ENCODE measurements at places on chromosomes 3 and 15. TPM values are rescaled to one million over a fixed set of nuclear protein-coding genes. Genes with fewer than 3 reads are reported as not detected.

GRCh38 chr3:10974746-10975375 lies 17.7 kb upstream of the SLC6A1 start:
- H3K4me1 ChIP-seq = no peaks in the 10 kb centered on the region
- H3K36me3 ChIP-seq = no peaks in the 10 kb centered on the region
- H3K4me3 ChIP-seq = no peak overlapping the region
- no peak overlapping the region for H3K27ac ChIP-seq

- H3K4me1 ChIP-seq = peaks cover 3% of the 10 kb centered on the region
- H3K27ac ChIP-seq = no peak overlapping the region
- DNase-seq = no peak
- no peaks in the 10 kb centered on the region for H3K36me3 ChIP-seq
- peaks cover 5% of the 10 kb centered on the region for H3K27me3 ChIP-seq
Measured at GRCh38 chr3:112048911-112049310, 14.4 kb downstream of the TMPRSS7 start.

SERPINI2 gene
- total RNA-seq = not detected

GRCh38 chr3:27127879-27128278 lies 241.3 kb downstream of the NEK10 start:
- no peak overlapping the region for H3K4me3 ChIP-seq
- no peaks in the 10 kb centered on the region for H3K36me3 ChIP-seq
- no peaks in the 10 kb centered on the region for H3K27me3 ChIP-seq
- H3K27ac ChIP-seq = no peak overlapping the region
- no peak for DNase-seq

SH3GL3 gene
- total RNA-seq = not detected

GOLGA6B gene
- total RNA-seq = not detected

LZTFL1 gene
- total RNA-seq = 5.1 TPM

DNA sequence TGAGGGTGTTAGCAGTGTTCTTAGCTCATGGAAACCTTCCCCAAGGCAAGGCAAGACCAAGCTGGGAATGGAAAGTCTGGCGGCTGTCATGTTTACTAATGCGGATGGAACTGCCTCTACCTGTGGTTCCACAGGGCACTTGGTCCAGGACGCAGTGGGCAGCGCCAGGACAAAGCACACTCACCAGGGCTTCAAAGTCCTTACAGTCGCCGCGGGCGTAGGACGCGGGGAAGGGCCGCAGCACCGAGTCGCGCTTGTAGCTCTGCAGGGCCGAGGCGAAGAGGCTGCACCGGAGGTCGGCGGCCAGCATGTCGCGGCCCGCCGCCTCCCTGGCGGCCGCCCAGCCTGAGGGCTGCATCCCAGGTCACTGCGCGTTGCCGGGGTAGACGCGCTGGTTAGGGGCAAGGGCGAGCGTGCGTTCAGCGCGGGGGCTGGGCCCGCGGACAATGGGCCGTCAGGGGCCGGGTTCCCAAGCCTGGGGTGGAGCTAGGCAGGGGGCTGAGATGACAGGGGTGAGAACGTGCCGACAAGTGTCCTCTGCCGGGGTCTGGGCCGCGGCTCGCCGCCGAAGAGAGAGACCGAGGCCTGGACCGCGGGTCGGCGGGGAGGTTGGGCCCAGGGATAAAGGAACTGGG lies 497 bp downstream of the PARP16 start:
- DNase-seq = peak; percentile 43
- peaks cover 15% of the 10 kb centered on the region for H3K36me3 ChIP-seq
- peaks cover 29% of the 10 kb centered on the region for H3K4me1 ChIP-seq
- no peaks in the 10 kb centered on the region for H3K27me3 ChIP-seq
